ENCODE measurements at places on chromosomes 3 and 15. TPM values are rescaled to one million over a fixed set of nuclear protein-coding genes. Genes with fewer than 3 reads are reported as not detected.

DNA sequence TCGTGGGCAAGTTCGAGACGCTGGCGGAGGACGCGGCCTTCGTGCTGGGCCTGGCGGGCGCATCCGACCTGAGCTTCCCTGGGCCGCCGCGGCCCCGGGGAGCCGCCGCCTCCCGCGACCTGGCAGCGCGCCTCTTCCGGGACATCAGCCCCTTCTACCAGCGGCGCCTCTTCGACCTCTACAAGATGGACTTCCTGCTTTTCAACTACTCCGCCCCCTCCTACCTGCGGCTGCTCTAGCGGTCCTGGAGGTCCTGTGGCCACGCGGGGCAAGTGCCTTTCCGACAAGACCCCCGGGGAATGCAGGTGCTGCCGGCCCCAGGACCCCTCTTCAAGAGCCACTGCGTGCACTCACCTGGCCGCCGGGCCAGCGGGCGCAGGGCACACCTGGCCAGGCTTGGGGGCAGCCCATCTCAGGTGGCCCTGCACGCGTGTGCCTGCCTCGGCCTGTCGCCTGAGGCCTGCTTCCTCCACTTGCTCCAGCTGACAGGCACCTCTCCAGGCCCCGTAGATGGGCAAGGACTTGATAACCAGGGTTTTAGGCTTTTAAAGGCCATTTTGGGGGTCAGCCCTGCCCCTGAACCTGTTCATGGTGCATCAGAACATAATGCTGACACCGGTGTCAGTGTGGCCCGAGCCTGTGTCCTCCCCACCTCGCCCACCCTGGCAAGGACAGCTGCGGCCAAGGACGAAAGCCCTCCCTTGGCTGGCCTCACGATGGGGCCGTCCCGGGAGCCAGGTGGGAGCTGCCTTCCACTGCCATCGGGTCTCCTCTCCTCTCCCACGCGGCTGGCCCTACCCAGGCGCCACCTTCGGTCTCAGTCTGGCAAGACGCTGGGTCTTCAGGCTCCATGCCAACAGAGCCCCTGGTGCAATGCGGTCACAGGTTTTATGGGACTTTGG is 16.1 kb downstream of the C3orf22 start:
- peak; percentile 44 for DNase-seq

- DNase-seq, result no peak
Measured at GRCh38 chr15:53548236-53548635, 211.2 kb downstream of the WDR72 start.

GRCh38 chr3:160686955-160687535 is 10.1 kb downstream of the ARL14 start:
- DNase-seq, result no peak

- no peak for DNase-seq
Measured at GRCh38 chr3:185912512-185912911, 25.3 kb downstream of the TRA2B start.

DNA sequence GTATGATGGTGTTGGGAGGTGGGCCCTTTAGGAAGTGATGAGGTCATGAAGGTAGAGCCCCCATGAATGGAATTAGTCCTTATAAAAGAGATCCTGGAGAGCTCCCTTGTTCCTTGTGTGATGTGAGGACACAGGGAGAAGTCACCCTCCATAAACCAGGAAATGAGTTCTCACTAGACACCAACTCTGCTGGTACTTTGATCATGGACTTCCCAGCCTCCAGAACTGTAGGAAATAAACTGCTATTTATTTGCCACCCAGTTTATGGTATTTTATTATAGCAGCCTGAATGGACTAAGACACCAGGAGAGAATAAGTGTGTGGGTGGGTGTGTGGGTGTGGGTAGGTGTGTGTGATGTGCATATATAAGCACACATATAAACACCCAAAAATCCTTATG is 71.9 kb downstream of the MYH15 start:
- no peak for DNase-seq

GRCh38 chr15:90203473-90203872 is 2.3 kb downstream of the SEMA4B start:
- DNase-seq, result no peak

GRCh38 chr15:82272154-82272553 is 9.5 kb downstream of the SAXO2 start:
- no peak for DNase-seq

DNA sequence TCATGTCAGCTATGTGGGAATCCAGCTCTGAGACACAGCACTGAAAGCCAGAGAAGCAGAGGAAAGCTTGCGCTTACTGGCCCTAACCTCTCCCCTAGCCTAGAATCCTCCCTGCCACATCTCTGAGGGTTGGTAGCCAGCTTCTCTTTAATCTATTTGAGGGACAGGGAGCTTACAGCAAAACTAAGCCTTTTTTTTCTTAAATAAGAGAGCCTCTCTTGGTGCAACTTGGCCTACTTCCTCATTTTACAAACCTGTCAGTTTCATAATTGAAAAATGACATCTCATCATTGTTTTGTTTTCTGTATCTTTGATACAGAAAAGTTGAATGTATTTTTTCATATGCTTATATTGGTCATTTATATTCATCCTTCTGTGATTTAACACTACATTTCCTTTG is 193.9 kb downstream of the ZNF621 start:
- DNase-seq, result no peak

DNA sequence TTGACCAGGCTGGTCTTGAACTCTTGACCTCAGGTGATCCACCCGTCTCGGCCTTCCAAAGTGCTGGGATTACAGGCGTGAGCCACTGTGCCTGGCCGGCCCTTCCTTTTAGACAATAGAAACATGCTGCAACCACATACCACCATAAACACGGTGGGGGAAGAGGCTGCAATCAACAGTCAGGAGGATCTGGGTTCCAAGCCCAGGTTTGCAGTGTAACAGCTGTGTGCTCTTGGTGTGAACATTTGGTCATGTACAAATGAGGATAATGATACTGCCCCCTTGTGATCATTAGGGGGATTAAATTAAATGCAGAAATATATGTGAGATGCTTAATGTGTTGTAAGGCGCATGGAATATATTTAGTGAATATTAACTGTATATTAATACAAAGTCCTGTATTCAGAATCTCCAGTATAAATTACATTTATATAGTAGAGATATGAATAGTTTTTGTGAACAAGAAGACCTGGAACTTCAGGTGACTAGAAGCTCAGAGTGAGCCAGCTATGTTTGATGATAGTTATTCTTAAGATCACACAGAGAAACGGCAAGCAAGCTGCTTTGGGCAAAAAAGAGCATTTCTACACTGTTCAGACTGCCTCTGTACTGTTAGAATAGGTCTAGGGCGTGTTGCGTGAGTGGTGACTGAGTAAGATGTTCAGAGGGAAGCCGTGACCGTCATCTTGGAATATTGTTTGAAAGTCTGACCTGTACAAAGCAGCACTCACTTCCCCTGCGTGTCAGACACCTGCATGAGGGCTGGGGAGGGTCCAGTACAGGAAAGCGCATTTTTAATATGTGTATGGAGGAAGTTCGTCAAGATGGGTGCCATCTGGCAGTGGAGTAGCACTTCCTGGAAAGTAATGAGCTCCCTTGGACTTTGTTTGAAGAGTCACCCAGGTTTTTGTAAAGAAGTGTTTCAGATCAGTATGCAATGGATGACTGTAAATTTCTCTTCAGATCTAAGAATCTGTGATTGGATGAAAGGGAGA is 125.8 kb downstream of the PGPEP1L start:
- DNase-seq, result no peak

DNA sequence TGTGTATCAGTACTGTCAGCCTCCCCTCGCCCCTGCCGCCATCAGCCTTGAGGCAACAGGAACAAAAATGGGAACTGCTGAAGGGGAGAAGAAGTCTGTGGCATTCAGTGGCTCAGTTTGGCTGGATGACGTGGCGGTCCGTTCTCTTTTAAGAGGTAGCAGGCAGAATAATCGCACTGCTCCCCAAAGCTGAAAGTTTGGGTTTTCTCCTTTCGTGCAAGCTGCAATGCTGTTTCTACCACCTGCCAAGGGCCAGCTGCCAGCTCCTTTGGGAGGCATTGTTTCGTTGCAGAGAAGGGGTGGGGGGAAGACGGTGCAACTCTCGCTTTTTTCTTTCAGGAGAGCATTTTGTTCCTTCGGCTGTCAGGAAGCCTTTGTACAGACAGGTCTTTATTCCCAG is 369.6 kb upstream of the RORA start:
- no peak for DNase-seq

- no peak for DNase-seq
Measured at GRCh38 chr3:166060789-166061479, 223.7 kb upstream of the BCHE start.

GRCh38 chr15:69304182-69304545 is 5.5 kb downstream of the PAQR5 start:
- DNase-seq, result no peak

GRCh38 chr3:186359078-186359477 is 3.0 kb downstream of the DGKG start:
- no peak for DNase-seq

- no peak for DNase-seq
Measured at GRCh38 chr15:90680371-90680935, 36.7 kb upstream of the BLM start.

DNA sequence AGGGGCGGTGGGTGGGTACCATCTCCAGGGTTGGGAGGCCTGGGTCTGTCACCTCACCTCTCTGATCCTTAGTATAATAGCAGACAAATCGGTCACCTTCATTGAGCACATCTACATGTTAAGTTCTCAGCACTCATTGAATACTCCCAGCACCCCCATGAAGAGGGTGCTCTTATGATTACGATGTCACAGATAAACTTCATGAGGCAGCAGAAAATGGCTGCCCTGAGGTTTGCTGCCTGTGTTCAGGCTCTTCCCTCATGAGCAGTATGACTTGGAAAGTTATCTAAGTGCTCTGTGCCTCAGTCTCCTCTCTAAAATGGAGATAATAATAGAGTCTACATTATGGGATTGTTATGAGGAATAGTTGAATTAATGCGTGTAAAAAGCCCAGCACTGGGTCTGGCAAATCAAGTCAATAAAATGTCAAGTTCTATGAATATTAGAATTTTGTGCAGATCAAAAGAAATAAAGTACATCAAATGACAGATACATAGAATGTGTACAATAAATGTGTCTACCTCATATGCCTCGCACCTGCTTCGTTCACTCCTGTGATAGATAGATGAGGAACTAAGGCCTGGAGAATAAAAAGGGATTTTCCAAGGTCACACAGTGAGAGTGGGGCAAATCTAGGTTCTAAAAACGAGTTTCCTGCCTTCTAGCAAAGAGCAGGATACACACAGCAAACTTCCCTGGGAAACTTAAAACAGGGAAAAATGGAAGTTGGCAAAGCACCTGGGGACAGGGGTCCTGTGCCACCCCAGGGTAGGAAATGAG is 142.2 kb upstream of the MRPS22 start:
- no peak for DNase-seq

DNA sequence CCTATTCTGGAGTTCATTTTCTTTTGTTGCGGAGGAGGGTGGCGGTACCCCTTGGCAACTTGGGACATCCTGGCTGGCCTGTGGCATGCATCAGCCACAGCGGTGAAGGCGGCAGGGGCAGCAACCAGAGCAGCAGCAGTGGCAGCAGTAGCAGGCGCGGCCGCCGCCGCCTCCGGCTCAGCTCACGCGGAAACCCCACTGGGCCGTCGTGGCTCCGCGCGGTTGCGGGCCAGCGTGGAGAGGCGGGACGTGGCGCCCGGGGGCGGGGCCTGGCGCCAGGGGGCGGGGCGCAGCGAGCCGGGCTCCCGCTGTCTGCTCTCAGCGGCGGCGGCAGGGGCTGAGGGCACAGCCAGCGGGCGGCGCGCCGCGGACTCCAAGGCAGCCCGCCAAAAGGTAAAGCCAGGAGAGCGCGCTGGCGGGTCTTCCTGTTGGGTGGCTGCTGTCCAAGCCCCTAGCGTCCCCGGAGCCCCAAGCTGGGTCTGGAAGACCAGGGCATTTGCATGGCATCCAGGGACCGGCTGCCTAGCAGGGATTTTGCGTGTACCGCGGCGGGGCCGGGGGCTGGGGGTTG is 334.4 kb upstream of the THRB start:
- DNase-seq, result peak; percentile 76

DNA sequence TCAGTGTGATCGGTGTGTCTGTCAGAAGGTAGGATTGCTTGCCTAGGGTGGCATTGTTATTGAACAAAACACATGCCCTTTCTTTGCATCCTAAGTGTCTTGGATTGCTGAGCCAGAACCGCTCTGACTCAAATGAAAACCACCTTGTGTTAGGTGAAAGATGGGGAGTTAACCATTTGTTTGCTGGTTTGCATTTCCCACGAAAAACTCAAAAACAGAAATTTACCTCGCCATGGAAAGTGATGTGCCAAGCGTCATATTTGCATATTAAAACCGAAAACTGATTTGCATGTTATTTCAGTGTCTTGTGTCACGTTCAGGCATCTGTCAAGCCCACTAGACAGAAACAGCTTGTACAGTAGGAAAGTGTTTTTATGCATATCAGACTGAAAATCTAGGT is 474.6 kb upstream of the TPRG1 start:
- DNase-seq, result no peak

- DNase-seq, result peak; percentile 83
Measured at GRCh38 chr15:66588537-66588936, 22.7 kb upstream of the LCTL start.

DNA sequence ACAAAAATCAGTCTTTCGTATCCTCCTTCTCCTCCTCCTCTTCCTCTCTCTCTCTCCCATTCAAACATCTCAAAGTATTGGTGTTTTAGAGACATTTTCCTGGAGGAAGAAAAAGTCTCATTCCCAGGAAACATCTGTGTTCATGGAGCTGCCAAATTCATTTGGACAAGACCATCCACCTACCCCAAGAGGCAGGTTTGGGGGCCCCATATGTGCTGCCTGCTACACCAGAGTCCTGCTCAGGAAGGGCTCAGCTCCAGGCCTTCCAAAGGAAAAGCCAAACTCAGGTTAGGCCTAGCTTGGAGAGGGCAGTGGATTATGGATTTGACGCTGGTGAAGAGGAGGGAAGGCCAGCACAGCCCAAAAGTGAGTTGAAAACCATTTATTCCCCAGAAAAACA is 131.2 kb downstream of the SRGAP3 start:
- DNase-seq, result no peak

GRCh38 chr15:47507221-47507985 is 209.9 kb upstream of the SEMA6D start:
- DNase-seq, result no peak

DNA sequence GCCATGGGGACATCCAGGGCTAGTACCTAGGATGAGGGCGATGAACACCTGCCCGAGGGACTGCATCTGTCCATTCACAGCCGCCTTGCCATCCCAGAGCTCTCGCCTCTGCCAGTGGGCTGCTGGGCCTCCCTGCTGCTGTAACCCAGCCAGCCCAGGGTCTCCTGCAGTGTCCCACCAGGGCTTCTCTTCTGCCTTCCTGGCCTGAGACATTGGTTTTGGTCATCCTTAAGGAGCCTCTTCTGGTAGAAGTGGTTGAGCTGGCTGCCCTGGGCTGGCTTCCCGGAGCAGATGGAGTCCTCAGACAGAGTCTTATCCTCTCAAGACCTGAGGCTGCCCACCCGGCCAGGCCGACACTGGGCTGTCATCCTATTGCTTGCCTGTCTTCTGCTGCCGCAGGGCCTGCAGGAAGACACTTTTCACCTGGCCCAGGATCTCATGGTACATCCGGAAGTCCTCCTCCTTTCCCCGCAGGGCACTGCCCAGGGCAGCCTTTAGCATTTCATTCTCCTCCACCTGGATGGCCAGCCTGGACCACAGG is 6.1 kb upstream of the HHATL start:
- DNase-seq, result no peak

GOLGA6L7 gene
- total RNA-seq, result not detected

DPH6 gene
- total RNA-seq, result 30.5 TPM

NMB gene
- 12.4 TPM for total RNA-seq

SCN10A gene
- not detected for total RNA-seq

ADAMTS7 gene
- 43.1 TPM for total RNA-seq

FRMD5 gene
- 12.6 TPM for total RNA-seq

SAMMSON gene
- not detected for total RNA-seq

C3orf22 gene
- not detected for total RNA-seq

Data from H1 (cell line).